Fibroblast of skin of right quadriceps (primary cell): ENCODE measurements at places on chromosomes 2 and 18.

DNA sequence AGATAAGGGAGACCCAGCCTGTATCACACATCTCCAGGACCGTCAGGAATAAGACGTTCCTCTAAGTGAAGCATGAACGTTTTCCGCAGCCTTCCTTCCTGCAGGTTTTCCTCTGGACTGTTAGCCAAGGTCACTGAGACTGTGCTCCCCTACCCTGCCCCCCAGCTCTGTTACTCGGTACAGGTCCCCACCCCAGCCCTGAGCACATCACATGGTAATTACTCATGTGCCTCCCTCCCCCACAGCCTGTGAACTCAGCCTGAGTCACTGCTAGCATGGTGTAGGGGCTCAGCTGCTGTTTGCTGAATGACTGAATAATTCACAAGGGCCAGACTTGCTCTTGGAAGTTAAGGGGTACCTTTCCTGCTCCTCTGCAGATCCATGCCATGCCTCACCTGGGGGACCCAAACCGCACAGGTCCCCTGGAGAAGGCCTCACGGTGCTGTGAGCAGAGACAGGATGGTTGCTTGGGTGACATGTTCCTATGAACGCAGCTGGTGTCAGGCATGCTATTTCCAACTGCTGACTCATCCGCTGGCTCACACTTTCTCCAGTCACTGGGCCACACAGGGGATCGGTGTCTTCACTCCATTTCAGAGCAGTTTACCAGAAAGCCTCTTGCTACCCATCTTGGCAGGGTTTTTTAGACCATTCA, 88.2 kb downstream of the PLB1 start:
- peak; percentile 93 for DNase-seq

- peak; percentile 43 for DNase-seq
Observed at GRCh38 chr2:224909885-224910573, 132.2 kb downstream of the DOCK10 start.

- DNase-seq = no peak
Observed at GRCh38 chr2:192675681-192676080, 480.9 kb upstream of the TMEFF2 start.

GRCh38 chr18:5546660-5547059, 2.9 kb upstream of the EPB41L3 start:
- peak; percentile 64 for DNase-seq

- DNase-seq = peak; percentile 53
Observed at GRCh38 chr2:201999279-201999678, 34.4 kb upstream of the FZD7 start.

- DNase-seq = no peak
Observed at GRCh38 chr2:172440795-172441194, 13.4 kb downstream of the ITGA6 start.

DNA sequence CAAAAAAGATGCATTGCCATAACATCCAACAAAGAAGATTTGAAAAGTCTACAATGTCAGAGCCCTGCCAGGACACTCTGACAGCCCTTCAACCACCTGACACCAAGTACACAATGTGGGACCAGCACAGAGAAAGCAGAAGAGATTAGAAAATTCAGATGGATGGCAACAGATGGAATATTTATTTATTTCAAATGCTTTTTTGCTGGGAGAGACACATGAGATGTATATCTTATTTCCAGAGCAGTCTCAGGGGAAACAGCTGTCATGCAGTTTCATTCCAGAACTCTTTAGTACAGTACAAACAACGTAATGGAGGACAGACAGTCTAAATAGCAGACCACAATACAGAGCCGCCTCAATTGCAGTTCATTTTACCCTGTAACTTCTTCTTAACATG, 110.1 kb downstream of the MAIP1 start:
- peak; percentile 19 for DNase-seq

- no peak for DNase-seq
Observed at GRCh38 chr18:9290156-9290555, 44.4 kb upstream of the TWSG1 start.

- peak; percentile 91 for DNase-seq
Observed at GRCh38 chr2:17104454-17104853, 413.8 kb downstream of the RAD51AP2 start.

DNA sequence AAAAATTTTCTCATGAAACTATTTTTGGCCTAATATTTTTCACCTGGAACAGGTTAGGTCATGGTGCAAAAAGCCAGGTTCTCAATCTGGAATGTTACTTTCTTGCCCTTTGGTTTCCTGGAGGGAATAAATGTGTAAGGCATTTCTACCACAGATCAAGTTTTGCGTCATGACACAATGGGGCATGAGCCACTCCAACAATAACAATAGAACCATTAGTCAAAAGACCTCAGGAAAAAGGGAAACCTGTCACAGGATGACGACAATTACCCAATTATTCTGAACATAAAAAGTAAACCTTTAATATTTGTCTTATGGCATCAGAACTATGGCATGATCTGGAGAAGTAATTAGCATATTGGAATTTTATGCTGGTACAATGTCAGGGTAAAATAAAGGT, 88.2 kb upstream of the HNRNPA3 start:
- no peak for DNase-seq

DNA sequence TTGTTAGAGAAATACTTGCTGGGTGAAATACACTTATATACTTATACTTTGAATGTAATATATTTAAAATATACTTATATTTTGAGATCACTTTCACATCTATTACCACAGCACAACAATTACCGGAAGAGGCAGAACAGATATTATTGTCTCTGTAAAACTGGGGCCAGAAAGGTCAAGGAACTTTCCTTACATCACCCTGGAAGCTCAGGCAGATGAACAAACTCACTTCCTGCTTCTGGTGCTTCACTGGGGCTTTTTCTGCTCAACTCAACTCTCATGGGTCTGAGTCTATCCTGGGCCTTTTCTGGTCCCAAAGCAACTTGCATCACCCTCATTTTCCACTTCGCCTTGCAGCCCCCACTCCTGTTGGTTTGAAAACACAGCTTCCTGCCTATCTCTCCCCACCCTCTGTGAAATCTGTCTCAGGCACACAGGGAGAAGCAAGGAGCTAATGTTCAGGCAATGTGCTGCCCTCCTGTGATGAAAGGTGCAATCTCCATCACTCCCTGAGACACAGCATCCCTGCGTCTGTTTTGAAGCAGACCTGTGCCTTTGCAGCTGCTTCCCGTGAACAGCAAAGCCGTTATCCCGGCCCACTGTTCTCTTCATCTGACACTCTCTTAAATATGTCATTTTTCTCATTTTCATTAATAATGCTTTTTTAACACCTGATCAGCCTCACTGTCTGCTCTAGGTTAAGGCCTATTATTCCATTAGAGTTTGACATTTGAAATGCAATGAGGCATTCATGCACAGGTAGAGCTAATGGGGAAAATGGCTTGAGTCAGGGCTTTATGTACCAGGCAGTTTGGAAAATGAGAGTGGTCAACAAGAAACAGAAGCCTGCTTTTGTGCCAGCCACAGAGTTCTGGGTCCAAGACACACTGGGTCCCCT, 251.9 kb upstream of the CHAC2 start:
- DNase-seq = no peak

DNA sequence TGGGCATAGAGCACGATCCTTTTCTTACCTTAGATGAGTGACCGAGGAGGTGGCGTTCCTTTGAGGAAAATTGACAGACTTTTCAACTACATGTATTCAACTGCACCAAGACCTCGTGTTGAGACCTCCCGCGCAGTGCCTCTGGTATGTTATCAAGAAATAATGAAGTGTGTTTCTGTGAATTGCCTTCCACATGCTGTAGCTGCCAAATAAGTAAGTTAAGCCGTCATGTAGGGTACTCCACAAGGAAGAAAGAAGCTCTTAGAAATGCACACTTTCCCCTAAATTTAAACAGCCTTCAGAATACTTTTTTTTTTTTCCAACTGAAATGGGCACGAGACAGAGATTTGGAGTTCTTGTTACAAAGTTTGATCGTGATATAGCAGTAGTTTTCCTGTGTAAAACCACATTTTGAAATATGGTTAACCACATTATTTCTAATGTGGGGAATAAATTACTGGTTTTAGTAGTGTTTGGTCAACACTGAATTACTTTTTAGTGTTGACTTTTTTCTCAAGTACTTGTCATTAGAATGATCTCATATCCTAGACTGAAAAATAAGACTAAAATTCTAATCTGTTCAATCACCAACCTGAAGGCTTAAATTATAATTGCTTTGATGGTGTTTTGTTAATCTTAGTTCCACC, 30.5 kb downstream of the PDK1 start:
- DNase-seq = no peak

GRCh38 chr2:119482481-119483394, 41.5 kb downstream of the SCTR start:
- DNase-seq = no peak

DNA sequence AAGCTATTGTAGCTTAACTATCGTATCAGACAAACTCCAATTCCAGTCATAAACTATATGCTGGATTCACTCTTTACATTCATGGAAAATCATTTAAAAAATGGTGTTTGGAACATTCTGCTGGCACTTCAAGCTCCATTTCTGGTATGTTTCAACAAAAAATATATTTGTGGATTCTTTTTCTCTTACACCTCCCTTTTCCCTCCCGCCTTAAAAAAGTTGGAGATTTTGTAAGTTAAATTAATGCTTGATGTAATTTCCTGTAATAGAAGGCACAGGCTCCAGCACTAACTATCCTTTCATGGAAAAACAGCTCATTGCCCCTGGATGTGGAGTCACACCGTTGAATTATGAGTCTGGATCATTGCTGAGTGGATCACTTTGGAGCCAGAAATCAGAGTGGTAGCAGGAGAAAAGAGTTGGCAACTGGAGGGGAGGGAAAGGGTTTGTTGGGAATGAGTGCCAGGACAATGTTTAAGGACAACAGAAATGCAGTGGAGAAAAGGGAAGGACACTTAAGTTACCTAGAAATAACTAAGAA, 102.8 kb downstream of the ICOS start:
- DNase-seq = no peak

DNA sequence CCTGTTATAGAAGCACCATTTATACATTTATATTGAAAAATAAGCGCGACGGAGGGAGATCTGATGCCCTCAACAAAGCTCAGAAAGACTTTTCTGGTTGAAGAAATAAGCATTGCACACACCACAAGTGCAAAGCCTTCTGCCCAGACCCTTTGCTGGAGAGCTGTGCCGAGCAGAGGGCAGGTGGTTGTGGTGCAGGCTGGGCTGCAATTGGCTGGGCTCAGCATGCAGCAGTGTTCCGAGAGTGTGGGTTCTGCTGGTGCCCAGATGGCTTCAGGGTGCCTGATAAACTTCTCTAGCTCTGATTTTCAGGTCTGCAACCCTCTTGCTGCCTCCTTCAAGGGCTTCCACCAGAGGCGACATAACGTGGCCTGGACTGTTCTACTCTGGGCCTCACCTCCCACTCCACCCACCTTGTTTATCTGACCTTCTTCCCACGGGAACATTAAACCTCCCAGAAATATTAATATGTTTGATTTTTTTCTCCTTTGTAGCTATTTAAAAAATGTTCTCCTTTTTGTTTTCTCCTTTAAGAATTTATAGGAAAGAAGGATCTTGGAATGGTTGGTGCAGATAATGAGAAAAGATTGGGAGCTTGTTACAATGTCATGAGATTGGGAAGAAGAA, 113.6 kb upstream of the ITGA6 start:
- no peak for DNase-seq

GRCh38 chr2:220228310-220229006, 601.0 kb downstream of the SLC4A3 start:
- DNase-seq = peak; percentile 98

GRCh38 chr2:240369801-240370585, 65.5 kb upstream of the GPC1 start:
- peak; percentile 75 for DNase-seq

DNA sequence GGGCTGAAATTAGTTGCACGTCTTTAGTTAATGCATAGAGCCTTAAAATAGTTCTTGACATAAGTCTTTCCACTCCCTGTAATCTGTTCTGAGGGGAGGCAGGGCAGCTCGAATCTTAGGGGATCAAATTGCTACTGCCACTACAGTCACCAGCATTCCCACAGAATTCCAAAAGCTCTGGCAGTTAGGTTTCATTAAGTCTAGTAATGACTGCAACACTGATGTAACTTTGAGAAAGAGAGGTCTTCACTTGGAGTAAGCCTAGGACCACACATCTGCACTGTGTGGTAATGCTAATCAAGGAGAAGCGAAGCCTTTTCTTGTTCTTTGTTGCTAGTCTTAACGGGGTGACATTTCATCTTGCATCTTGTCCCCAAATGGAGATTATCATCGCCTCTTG, 19.3 kb upstream of the NCK2 start:
- DNase-seq = peak; percentile 57

DNA sequence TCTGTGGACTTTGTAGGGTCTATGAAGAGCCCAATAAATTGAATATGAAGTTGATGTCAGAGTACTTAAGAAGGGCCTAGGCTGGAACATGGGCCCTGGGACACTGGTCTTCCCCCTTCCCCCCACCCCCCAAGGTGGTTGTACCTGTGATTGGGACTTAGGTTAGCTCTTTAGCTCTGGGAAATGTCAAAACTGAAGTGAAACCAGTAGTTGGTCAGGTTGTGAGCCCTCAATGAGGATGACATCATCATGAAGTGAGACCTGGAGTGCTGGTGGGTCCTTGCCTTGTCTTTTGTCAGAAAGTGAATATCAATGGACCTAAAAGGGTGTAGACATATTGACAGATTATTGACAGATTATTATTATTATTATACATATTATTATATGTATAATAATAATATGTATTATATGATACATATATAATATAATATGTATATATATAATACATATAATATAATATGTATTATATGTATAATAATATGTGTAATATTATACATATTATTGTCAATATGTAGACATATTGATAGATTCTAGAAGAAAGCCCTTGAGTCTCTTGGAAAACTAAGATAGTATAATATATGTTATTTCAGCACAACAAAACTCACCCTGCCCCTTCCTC, 5.4 kb downstream of the MARS2 start:
- no peak for DNase-seq

DNA sequence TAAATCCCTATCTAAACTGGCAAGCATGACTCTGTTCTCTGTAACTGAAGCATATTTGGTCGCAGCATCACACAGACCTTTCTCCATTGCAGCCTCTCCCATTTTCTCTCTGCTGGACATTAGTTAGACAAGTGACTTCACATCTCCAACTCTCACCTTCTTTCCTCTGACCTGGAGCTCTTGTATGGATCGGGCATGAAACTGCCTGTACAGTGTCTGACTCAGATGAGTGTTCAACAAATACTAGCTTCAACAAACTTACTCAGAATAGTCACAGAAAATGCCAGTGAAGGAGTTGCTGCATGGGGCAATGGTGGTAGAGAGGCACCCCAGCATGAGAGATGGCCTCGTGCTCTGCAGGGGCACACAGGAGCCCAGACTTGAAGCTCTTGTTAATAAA, 104.7 kb upstream of the COPS8 start:
- no peak for DNase-seq

DNA sequence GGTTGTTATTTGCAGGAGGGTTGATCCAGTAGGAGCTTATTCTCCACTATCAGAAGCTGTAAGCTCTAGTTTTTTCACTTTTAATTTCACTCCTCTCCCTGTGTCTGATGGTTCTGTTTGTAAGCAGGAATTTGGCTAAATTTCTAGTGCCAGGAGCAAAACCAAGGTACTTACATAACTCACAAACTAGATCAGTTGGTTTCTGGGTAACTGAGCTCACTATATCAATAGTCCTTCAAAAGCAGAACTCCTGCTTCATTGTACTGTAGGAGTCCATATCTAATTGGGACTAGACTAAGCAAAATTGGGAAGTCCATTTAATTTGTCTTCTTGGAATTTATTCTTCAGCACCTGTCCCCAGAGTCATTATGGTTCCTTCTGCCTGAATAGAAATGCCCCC, 20.1 kb upstream of the RAX start:
- no peak for DNase-seq
